ENCODE measurements at places on chromosomes 5 and 9.

GRCh38 chr9:79617395-79617794, 45.6 kb downstream of the TLE4 start:
- DNase-seq: no peak

DNA sequence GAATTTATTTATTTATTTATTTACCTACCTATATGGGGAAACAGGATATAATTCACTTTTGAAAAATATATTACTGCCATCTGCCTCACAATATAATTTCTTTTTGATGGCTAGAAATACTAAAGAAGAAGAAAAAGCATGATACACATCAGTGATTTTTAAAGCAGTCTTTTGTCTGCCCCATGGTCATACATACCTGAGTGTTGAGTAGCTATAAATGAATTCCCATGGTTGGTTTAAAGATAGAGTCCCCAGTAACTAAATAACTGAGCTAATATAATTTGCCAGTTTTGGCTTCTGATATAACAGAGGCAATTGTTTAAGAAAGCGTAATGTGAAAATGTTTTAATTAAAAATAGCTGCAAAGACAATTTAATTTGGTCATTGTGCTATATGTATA, 447.8 kb downstream of the PDE4D start:
- DNase-seq: no peak

DNA sequence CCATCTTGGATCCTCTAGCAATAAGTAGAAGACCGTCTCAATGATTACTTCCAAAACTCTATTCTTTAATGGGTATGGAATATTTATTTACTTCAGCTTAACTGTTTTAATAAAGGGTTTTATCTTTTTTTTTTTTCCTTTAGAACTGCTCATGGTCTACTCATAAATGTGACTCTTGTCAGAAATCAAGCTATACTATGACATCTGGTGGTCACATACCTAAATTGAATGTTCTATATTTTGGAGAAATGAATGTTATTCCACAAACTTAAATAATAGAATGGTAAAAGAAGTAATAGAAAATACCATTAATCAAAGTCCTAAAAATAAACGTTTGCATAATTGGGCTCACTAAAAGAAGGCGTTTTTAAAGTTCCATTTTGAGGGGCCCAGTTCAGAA, 131.2 kb upstream of the PLCXD3 start:
- DNase-seq: no peak

- no peak for DNase-seq
Observed at GRCh38 chr5:148491793-148492184, 108.0 kb downstream of the FBXO38 start.
